Keratinocyte (primary cell): ENCODE measurements at places on chromosomes 13 and 19. TPM values are rescaled to one million over a fixed set of nuclear protein-coding genes. Genes with fewer than 3 reads are reported as not detected.

DNA sequence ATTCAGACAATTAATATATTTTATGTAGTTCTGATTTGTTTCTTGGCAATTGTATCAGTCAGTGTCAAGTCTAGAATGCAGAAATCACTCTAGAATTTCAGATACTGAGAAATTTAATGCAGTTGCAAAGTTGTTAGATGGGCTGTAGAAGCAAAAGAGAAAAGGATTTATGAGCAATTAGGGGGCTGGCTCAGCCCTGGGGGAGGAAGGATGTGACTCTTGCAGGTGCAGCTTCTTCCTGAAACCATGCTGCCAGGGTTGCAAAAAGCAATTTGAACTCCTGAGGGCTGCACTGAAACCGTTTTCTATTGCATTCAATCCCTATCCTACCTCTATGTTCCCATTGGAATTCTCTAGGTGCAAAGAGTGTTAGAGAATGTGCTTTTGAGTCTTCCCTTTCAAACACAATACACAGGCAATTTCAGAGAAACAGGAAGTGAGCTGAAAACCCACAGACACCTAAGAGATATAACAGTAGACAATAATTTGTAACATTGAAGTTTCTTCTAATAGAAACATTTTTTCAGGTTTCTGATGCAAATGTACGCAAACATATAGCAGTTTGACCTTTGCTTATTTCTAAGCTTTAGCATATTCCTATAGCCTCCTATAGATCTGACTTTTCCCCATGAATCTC, 814.7 kb upstream of the ATXN8OS start:
- no peak for DNase-seq

Gene RNF113B
- polyA plus RNA-seq, result not detected in 3 replicates

Gene A1BG
- polyA plus RNA-seq, result 1.4 to 2.5 TPM (median 1.8 TPM) in 3 replicates

- no peak for DNase-seq
These were observed 15.1 kb upstream of the ZNF507 start for GRCh38 chr19:32330213-32330857.

DNA sequence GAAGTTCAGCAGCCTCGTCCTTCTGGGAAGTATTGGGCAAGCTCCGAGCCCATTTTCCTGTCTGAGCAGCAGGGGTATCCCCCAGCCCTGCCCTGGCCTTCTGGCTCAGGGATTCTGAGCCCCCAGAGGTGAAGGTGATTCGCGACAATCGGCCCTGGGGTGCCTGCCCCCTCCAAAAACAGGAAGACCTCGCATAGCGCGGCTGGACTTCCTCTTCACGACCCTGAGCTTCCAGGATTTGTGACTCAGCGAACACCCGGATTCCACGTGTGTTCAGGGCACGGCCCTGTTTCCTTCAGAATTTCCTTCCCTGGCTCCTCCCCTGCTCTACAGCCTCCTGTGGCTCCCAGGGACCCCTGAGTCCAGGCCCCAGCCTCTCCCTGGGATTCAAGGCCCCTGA, at the start of gene SEMA6B:
Gene SEMA6B (minus strand): TSS at position 116 of the 400 bp plus-strand sequence. CDS start 1,227 bp downstream, outside the sequence.
- no peak for DNase-seq

- DNase-seq, result no peak
These were observed 157.6 kb upstream of the RNF113B start for GRCh38 chr13:98334620-98335205.

Gene NBEA
- polyA plus RNA-seq, result 0.02 to 0.06 TPM (median 0.05 TPM) in 3 replicates

- DNase-seq, result no peak
These were observed 6.0 kb upstream of the STK11 start for GRCh38 chr19:1199531-1199930.

Gene TMEM238
- polyA plus RNA-seq, result 0.23 to 0.31 TPM (median 0.24 TPM) in 3 replicates

DNA sequence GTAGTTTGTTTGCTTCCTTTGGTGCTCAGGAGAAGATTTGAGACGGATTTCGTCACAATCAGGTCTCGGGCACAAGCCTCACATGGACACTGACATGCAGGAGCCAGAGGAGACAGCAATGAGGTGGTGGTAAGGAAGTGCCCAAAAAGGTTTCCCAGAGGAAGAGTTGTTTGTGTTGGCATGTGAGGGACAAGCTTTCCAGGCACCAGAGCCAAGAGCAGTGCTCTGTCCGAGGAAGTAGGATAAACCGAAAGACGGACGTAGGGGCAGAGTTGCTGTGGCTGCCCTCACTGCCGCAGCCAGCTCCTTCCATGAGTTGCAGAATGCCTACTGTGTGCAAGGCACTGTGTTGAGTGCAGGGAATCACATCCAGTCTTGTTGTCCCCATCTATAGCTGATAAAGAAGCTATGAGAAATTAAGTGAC, 27.7 kb downstream of the SAE1 start:
- no peak for DNase-seq

- no peak for DNase-seq
These were observed 1709.2 kb upstream of the PCDH20 start for GRCh38 chr13:63124863-63125262.

Gene NXNL1
- polyA plus RNA-seq, result not detected in 3 replicates

GRCh38 chr19:13993590-13994300, 12.4 kb downstream of the RFX1 start:
- DNase-seq, result no peak

GRCh38 chr19:1361601-1362386, 21.9 kb upstream of the NDUFS7 start:
- DNase-seq, result no peak

Gene MBD3L3
- polyA plus RNA-seq, result not detected in 3 replicates

- no peak for DNase-seq
These were observed 56.0 kb downstream of the ZNF536 start for GRCh38 chr19:30428092-30428680.

GRCh38 chr13:33697926-33698325, 120.0 kb upstream of the RFC3 start:
- no peak for DNase-seq

Gene RFPL4AL1
- not detected in 3 replicates for polyA plus RNA-seq

Gene SPACA4
- 0.08 TPM in 1 of 3 replicates, not detected in the others for polyA plus RNA-seq

GRCh38 chr19:42208612-42209011, 8.9 kb downstream of the DEDD2 start:
- DNase-seq, result no peak

Gene NUP62
- 10.1 to 16.6 TPM (median 12.9 TPM) in 3 replicates for polyA plus RNA-seq

Gene MEX3D
- 3.9 to 6.3 TPM (median 5.9 TPM) in 3 replicates for polyA plus RNA-seq

DNA sequence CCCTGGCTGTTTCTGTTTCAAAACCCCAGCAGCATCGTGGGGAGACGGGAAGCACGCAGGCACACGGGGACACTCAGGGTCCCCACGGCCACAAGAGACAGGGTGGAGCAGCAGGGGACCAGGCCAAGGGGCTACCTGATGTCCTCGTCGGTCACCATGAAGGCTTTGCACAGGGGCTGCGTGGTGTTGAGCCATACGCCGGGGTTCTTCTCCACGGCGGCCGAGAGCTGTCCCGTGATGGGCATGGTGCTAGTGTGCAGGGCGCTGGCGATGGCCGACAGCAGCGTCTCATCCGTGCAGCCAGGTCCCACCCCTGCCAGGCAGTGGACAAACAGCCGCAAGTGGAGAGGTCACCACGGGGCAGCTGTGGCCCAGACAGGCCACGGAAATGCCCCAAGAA, 11.7 kb downstream of the MBD3 start:
- DNase-seq, result no peak

GRCh38 chr13:45051315-45051714, 62.0 kb downstream of the GPALPP1 start:
- no peak for DNase-seq

Gene KLK15
- not detected in 3 replicates for polyA plus RNA-seq

- no peak for DNase-seq
These were observed 19.1 kb upstream of the SCEL start for GRCh38 chr13:77516342-77516789.

GRCh38 chr19:28898249-28898648, 314.7 kb downstream of the UQCRFS1 start:
- DNase-seq, result no peak

Gene SPTBN4
- polyA plus RNA-seq, result 0.06 to 0.28 TPM (median 0.17 TPM) in 3 replicates

- no peak for DNase-seq
These were observed 39.5 kb upstream of the POP4 start for GRCh38 chr19:29566496-29567054.

Gene PLPPR3
- 0.02 to 0.08 TPM in 2 of 3 replicates, not detected in the other for polyA plus RNA-seq

GRCh38 chr13:66087269-66087710, 1142.8 kb downstream of the PCDH9 start:
- no peak for DNase-seq

DNA sequence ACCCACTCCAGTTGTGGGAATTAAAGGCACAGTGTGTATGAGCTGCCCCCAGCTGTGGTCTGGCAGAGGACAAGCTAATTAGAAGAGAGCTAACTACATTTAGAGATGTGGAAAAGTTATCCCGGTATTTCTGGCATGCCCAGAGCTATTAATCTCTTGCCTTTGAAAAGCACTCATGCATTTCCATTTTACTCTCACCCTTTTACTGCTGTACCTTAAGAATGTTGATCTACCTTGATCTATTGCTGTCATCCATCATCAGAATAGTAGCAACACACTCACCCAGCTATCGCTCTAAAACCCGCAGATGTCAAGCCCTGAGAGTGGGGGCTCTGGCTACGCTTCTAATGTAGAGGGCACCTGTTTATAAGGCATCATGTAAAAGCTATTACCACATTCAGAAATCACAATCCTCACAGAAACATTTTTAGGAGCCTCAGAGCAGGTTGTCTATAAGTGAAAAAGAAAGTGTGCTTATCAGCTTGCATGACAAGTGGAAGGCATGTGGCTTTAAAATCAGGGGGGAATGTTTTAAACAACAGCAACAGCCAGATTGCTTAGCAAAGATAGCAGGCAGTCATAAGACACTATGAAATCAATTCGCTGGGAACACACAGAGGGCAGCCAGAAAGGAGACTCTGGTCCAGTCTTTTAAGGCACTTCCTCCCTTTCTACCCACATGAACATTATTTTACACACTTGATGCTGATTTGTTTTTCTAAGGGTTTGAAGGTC, 224.2 kb upstream of the IRS2 start:
- no peak for DNase-seq

DNA sequence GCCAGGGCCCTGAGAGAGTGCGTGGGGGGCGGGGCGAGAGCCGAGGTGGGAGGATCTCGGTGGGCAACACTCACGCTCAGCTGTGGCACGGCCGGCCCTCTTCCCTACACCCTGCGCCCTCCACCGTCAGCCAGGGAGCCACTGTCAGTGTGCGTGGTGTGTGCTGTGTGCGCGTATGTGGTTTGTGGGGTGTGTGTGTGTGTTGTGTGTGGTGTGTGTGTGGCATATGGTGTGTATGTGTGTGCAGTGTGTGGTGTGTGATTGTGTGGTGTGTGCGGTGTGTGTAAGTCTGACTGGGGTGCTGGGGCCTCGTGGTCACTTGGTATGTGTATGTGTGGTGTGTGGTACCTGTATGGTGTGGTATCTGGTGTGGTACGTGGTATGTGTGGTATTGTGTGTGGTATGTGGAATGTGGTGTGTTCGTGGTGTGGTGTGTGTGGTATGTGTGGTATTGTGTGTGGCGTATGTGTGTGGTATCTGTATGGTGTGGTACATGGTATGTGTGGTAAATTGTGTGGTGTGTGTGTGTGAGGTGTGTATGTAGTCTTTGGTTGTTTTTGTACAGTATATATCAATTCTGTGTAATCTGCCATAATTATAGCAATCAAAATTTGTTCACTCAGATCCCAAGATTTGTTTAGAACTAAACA, 5.1 kb downstream of the GRK1 start:
- DNase-seq, result no peak

DNA sequence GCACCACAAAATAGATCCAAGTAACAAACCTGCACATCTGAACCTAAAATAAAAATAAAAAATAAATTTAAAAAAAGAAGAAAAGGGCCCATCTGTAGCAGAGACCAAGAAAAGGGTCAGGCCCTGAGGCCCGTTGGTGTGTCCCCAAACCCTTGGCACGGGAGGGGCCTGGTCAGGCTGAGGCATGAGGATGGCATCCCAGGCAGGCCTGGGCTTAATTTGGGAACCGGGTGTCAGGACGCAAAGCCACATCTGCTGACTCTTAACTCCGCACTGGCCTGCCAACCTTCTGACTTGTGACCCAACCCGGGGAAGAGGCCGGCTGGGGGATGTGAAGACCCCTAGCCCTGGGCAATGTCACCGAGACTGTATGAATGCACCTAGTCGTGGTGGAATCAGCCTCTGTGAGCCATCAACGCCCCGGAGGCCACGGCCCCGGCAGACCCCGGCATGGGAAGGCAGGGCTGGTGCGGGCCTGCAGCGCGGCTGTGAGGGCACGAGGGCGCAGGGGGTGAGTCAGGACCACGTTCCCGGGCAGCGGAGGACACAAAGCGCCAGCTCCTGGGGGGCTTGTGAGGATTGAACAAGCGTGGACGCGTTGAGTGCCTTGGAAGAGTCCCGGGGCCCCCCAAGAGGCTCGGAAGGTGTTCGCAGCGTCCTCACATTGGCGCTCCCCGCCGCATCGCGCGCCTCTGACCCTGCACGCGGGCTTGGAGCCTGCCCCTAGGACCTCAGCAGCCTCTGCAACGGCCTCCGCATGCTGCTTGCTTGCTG, 38.2 kb downstream of the ATP12A start:
- DNase-seq, result no peak

- no peak for DNase-seq
These were observed 190.2 kb downstream of the GGACT start for GRCh38 chr13:100398360-100398759.

GRCh38 chr19:53696951-53697350, 65.2 kb downstream of the DPRX start:
- no peak for DNase-seq

DNA sequence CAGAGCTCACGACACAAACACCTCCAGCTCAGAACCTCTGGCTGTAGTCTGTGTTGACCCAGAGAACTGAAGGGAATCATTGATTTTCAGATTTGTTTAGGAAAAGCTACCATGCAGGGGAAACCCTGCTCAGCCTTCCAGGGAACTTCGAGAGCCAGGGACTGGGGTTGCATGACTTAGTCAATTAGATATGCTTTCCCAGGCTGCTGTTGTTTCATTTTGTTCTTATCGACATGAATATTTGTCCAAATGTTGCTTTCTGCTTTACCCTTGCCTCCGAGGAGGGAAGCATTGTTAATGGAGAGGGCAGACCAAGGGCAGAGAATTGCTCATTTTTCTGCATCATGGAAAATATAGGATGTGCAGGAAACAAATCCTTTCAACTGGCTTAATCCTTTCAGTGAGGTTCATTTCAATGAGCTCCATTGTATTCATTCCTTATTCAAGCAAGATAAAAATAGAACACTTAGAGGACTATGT, 82.5 kb downstream of the KLF5 start:
- DNase-seq, result no peak

DNA sequence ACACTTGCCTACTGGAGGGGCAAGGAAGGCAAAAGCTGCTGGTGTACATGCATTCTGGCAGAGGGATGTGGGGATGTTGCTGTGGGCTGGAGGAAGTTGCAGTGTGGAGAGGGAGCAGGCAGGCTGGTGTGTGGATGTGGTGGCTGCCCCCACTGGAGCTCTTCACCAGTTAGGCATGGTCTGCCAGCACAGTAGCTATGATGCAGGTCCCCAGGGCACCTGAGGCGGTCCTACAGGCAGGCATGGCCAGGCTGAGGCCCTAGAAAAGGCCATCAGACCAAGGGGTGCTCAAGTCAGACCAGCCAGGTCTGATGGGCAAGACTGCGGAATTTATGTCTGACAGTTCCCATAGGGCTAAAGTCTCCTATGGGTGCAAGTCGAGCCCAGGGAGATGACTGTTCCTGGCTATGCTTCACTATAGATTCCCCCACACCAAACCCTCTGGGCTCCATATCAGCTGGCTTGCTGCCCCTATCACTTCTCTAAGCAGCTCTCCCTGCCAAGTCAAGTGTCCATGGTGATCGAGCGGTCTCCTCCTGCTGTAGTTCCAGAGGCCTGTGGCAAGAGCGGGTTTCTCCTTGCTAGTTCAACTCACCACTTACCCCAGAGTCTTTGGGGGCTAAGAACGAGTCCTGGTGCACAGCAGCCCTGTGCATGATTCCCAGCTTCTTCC, 473.1 kb downstream of the TDRD3 start:
- DNase-seq, result no peak
